ENCODE measurements at places on chromosomes 13 and 19.

DNA sequence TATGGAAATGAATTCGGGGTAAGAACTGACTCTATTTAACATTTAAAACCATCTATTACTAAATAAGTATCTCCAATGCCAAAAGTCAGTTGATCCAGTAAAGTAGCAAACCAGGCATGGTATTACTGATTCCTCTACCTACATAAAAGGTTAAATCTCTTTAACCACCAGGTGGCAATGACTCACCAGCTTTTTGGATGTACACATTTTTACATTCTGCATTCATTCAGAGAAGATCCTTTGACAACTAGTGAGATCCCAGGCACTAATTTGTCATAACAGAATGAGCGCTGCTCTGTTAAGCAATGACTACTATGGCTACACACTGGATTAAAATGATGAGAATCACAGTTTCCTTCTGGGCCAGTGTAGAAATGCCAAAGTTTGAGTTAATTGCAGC is 329.8 kb upstream of the GPC6 start:
- no peak for DNase-seq

DNA sequence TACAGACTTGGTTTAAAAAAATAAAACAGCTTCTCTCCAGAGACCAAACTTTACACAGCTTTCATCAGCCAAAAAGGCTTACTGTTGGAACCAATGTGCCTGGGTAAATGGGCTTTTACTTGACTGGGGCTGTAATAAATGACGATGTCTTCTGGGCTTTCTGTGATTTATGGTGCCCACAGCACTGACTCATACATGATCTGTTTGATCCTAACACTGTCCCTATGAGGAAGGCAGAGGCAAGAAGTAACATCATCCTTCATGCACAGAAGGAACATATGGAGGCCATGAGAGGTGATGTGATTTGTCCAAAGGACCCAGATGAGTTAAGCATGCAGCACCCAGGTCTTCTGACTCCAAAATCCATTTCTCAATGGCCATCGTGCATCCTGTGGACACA is 77.4 kb downstream of the DOCK9 start:
- no peak for DNase-seq

DNA sequence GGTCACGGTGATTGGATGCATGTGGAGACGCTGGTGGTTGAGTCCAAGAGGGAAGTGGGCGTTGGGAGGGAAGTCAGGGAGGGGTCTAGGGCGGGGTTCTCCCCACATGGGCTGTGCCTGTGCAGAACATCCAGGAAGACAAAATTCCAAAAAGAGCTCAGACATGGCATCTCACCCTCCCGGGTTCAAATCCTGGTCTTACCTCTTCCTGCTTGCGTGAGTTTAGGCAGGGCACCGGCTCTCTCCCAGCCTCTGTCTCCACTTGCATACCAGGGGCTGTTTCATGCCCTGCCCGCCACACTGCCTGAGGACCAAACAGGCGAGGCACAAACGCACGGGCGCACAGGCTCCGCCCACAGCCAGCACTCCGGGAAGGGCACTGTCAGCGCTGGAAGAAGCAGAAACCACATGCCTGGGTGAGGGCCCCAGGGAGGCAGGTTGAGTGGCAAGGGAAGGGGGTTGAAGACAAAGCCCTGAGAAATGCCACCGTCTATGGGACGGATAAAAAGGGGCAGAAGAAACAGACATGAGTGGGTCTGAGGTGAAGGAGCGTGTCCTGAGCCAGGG is 123.6 kb upstream of the SOX1 start:
- DNase-seq, result no peak

DNA sequence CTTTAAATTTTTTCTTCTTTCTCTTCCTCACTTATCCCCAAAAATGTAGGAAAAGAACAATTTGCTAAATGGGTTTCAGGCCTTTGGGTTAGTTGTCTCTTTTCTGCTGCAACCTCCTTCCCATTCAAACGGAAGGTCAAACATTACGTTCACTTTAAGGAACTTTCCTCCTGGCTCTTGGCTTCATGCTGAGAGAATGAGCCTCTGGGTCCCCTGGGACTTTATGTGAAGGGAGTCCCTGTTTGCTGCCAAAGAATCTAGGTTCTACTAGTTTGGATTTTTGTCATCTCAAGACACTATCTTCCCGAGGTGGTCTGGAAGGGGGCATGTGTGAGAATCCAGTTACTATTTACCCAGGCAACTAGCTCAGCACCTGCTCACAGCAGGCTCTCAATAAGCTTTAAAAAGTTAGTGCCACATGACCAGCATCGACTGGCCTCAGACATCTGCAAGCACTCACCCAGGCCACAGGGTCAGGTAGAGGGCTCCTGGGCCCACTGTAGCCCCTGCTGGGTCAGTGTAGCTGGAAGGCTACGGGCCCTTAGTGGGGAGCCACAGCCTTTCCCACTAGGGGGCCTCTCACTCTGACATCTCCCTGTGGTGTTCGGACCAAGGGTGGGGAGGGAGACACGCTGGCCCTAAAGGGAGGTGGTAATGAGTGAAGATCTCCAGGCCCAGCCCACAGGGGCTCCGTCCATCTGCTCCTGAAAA is 40.5 kb downstream of the FAM124A start:
- DNase-seq, result no peak

- DNase-seq, result no peak
Observed at GRCh38 chr19:41535029-41535622, 40.8 kb upstream of the CEACAM21 start.

DNA sequence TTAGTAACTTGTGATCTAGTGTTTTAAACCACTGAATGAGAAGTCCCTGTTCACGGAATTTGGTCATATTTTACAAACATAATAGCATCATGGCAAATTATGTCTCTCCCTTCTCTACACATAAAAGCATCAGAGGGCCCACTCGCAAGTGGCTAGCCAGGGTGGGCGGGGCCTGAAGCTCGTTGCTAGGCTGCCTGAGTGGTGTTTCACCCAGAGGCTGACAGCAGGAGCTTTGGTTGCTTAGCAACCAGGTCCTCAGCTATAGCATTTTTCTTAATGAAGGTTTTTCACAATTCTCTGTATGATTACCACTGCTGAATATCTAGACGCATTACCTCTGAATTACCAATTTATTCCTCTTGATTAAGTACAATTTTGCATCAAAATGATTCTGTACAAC is 126.5 kb downstream of the NALCN start:
- DNase-seq, result no peak

DNA sequence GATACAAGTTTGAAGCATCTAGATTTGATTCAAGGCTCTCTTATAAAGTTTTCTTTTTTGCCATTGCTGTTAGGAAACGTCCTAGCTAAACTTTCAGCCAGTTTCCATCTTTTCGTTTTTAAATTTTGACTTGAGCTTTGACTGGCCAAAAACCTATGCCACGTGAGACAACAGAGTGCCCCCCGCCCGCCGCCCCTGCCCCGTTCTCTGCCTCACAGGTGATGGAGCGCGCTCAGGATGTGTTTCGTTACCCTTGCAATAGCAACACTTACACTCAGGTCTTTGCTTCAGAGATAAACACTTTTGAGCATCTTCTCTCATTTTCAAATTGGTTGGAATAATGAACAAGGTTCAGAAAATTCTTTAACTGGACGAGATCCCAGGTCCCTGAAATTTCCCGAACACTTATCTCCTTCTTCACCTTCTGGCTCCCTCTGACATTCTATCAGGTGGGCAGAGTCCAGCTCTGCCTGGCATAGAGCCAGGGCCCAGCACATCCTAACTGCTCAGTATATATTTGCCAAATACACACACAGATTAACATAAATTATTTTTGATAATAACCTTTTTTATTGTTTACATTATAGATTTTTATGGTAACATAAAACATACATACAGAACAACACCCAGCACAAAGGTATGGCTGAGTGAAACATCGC is 301.1 kb downstream of the IRS2 start:
- no peak for DNase-seq

GRCh38 chr19:10899151-10899653 is 27.8 kb downstream of the CARM1 start:
- no peak for DNase-seq

GRCh38 chr13:39682788-39683187 is 27.3 kb downstream of the COG6 start:
- DNase-seq, result no peak

DNA sequence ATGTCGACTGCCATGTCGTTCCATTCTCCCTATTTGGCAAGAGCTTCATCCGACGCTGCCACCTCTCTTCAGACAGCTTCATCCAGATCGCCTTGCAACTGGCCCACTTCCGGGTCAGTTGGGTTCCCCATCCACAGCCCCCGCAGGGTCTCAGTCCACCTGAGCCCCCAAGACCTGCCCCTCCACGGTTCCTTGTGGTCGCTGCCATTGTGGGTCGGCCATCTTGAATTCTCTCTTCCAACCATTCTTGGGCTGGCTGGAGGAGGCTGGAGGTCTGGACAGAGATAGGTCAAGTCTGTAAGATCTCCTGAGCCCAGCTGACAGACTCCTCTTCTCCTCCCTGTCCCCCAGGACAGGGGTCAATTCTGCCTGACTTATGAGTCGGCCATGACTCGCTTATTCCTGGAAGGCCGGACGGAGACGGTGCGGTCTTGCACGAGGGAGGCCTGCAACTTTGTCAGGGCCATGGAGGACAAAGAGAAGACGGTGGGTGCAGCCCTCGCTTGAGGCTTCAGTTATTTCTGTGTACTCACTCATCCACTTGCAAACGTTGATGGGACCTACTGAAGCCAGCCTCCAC is 19.5 kb downstream of the CPT1C start:
- no peak for DNase-seq

DNA sequence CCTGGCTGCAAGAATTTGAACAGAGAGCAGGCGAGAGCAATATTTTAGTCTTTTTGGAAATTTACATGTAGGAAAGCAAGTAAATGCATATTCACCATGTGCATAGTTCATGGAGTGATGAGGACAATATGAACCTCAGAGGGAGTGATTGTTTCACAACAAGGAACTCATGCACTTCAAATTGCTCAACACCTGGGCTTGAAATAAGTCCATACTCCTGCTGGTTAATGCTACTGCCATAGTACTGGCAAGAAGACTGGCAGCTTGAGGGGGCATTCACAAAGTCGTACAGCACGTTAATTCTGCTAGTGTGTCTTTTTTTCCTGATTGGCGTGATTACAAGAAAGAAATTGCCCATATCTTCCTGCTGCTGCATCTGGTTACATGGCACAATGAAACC is 267.6 kb downstream of the PCDH17 start:
- DNase-seq, result no peak

DNA sequence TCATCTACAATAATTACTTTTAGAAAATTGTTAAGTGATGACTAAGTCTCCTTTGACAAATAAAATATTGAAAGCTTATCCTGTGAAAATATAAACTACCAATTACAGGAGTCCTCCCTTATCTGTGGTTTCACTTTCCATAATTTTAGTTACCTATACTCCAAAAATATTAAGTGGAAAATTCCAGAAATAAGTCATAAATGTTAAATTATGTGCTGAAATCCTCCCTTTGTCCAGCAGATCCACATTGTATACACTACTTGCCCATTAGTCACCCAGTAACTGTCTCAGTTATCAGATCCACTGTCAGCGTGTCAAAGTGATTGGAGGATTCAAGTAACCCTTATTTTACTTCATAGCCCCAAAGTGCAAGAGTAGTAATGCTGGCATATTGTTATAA is 98.1 kb downstream of the SERP2 start:
- DNase-seq, result no peak

- DNase-seq, result no peak
Observed at GRCh38 chr13:71827241-71827640, 39.8 kb downstream of the DACH1 start.

DNA sequence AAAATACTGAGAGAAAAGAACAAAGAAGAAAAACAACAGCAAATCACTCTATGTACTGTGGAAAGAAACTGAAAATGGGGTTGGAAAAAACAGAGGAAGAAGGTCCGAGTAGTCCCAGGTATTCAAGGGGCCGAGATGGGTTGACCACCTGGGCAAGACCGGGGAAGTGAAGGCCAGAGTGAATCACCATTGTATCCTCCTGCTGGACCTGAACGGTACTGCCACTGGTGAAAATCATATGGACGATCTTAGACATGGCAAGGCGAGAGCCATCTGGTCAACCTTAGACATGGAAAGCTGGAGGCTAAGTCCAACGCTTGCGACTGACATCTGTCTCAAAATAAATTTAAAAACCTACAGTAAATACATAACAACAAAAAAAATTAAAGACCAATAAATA is 44.4 kb upstream of the ZNF91 start:
- DNase-seq, result no peak

DNA sequence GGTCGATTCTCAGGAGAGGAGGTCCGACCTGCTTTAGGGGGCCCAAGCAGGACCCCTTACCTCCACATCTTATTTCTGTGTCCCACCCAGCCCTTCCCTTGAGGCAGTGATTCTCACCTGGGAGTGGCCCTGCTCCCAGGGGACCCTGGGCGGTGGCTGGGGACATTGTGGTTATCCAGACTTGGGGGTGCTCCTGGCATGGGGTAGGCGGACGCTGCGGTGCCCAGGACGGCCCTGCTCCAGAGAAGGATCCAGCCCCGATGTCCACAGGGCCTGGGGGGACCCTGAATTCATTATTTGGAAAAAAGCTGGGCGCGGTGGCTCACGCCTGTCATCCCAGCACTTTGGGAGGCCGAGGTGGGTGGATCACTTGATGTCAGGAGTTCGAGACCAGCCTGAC is 84.4 kb downstream of the GADD45B start:
- DNase-seq, result no peak

DNA sequence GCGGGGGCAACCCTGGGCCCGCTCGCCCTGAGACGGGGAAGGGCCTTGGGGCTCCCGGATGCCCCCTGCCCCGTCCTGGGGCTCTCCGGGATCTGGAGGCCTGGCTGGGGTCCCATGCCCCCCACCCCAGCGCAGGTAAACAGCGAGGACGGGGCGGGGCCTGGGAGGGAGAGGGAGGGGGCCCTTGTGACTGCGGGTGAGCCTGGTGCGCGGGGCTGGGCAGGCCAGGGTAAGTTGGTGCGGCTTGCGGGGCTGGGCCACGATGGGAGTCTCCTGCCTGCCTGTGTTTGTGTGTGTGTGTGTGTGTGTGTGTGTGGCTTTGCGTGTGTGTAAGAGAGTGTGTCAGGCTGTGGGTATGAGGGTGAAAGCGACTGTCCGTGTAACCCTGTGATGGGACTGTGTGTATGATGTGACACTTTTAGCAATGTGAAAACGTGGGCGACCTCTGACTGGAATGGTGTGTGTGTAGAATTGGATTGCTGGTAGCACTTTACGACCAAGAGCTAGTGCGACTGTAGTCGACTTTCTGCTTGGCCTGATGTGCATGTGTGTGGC is 426 bp downstream of the KLC3 start:
- DNase-seq, result no peak

DNA sequence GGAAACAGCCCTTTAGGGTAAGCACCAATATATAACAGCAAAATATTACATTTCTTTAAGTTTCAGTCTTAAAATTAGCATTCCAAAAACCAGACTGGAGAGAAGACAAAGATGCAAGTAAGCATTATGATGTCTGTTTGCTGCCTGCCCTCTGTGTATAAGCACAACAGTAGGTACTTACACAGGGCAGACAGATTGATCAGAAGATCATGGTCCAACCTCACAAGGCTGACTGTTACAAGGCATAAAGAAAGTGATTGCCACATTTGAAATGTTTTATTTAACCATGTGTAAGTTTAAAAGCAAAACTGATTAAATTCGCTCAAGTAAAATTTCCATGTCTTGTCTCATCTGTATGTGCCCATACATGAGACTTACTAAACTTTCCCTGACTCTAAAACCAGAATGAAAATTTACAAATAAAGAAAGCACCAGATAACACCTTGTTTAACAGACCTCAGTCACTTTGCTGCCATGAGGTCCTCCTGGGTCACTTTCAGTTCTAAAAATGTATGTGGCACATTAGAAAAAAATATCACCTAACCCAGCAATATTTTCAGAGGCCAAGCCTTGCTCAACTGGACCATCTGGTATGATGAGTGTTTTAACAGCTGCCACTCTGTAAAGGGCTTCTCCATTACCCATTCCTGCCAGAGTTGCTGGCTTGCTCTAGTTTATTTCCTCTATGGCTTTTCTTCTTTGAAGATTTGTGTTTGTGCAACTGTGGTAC is 297.0 kb downstream of the RBM26 start:
- DNase-seq, result no peak

Data from CD8-positive, alpha-beta T cell (primary cell).